ENCODE measurements at places on chromosomes 16 and 17. TPM values are rescaled to one million over a fixed set of nuclear protein-coding genes. Genes with fewer than 3 reads are reported as not detected.

Gene CCL8
- total RNA-seq: not detected

Gene KCNAB3
- total RNA-seq: 12.4 TPM

Gene KRTAP4-3
- total RNA-seq: not detected

Gene GAST
- not detected for total RNA-seq

- no peak for DNase-seq
These were observed 46.7 kb downstream of the PIPOX start for GRCh38 chr17:29089601-29090044.

- DNase-seq: no peak
These were observed 195.0 kb downstream of the FOXL1 start for GRCh38 chr16:86773354-86773715.

GRCh38 chr17:79126139-79126538 is 51.5 kb downstream of the ENGASE start:
- no peak for DNase-seq

DNA sequence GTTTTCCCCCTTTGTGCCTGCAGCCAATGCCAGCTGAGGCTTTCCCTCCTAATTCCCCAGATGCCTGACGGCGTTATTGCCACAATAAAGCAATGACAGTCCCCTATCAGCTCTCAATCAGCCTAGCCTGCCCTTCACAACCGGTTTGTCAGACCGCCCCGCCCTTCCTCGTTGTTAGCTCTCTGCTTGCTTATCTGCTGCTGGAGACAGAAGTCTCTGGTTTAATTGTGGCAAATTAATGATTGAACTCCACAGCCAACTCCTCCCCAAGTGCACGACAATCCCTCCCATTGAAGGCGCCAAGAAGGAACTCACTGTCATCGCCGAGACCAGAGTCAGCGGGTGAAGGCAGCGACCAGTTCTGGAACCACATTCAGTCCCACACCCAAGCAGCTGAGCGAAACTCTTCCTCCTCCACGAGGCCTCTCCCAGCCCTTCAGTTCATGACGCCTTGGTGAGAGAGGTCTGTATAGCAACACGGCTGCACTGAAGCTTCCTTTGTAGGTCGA is 474.4 kb downstream of the SLC39A11 start:
- peak; percentile 60 for DNase-seq

DNA sequence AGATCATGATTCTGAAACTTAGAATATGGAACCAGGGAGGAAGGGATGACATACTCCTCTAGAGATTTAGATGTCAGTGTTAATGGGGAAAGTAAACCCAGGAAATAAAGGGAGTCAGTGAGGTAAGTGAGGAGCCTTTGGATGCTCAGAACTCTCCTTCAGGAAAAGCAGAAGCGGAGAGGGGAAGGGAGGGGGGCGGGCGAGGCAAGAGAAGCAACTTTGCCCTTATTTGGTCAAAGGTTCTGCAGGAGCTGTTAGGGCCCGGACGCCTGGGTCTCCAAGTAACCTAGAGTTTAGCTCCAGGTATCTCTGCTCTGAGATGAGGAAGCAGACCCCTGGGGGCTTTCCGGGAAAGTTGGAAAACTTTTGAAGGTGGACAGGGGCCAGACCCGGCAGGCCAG is 1.3 kb downstream of the PFN1 start:
- no peak for DNase-seq

DNA sequence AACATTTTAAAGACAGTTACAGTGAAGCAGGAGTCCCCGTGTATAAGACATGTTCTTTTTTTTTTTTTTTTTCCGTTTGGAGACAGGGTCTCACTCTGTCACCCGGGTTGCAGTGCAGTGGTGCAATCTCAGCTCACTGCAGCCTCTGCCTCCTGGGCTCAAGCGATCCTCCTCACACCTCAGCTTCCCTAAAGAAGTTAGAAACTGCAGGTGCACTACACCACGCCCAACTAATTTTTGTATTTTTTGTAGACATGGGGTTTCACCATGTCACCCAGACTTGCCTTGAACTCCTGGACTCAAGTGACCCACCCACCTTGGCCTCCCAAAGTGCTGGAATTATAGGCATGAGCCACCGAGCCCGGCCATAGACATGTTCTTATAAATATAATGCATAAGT is 3.0 kb downstream of the EVI2B start:
- DNase-seq: peak; percentile 25

GRCh38 chr16:82761236-82761635 is 134.5 kb downstream of the CDH13 start:
- no peak for DNase-seq

GRCh38 chr17:7177191-7177953 is 1.8 kb downstream of the ASGR1 start:
- peak; percentile 74 for DNase-seq

- no peak for DNase-seq
These were observed 101.8 kb upstream of the TNRC6C start for GRCh38 chr17:77856551-77857305.
